ENCODE measurements at places on chromosomes 13 and 19.

DNA sequence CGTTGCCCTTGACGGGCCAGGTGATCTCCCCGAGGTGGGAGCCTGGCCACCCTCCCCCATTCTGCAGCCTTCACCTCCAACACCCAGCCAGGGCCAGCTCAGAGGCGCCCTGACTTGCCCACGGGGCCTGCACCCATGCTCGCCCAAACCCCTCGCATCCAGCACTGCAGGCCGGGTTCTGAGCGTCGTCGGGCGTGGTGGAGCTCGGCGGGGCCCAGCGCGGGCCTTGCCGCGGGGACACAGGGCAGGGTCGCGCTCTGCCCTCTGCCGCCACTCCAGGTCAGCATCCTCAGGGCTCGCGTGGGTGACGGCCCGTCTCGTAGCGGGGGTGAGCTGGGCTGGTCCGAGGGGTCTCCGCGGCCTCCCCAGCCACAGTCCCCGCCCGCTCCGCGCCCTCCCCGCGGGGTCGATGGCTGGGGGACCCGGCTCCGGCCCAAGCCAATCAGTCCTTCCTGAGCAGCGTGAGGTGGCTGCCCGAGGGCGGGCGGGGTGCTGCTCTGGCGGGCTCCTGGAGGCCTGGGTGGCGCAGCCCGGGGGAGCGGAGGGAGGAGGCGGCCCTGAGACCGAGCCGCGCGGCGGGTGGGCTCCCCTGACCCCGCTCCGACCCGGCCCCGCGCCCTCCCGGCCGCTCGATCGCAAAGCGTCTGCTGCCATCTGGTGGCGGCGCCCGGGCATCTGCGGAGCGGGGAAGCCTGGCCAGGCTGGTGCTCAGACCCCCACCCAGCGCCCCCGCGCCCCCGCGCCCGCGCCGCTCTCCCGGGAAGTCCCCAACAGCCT, 61.4 kb downstream of the CCNE1 start:
- DNase-seq, result peak; percentile 78

- no peak for DNase-seq
Measured at GRCh38 chr19:30452931-30453330, 80.7 kb downstream of the ZNF536 start.

DNA sequence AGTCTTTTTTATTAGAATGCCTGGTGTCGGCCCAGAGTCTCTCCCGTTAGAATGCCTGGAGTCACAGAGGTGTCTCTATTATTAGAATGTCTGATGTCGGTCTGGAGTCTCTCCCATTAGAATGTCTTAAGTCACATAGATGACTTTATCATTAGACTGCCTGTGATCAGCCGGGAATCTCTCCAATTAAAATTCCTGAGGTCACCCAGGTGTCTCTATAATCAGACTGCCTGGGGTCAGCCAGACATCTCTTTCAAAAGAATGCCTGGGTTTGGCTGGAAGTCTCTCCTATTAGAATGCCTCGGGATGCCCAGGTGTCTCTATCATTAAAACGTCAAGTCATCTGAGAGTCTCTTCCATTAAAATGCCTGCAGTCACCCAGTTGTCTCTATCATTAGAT, 1493.9 kb downstream of the UQCRFS1 start:
- DNase-seq, result no peak

DNA sequence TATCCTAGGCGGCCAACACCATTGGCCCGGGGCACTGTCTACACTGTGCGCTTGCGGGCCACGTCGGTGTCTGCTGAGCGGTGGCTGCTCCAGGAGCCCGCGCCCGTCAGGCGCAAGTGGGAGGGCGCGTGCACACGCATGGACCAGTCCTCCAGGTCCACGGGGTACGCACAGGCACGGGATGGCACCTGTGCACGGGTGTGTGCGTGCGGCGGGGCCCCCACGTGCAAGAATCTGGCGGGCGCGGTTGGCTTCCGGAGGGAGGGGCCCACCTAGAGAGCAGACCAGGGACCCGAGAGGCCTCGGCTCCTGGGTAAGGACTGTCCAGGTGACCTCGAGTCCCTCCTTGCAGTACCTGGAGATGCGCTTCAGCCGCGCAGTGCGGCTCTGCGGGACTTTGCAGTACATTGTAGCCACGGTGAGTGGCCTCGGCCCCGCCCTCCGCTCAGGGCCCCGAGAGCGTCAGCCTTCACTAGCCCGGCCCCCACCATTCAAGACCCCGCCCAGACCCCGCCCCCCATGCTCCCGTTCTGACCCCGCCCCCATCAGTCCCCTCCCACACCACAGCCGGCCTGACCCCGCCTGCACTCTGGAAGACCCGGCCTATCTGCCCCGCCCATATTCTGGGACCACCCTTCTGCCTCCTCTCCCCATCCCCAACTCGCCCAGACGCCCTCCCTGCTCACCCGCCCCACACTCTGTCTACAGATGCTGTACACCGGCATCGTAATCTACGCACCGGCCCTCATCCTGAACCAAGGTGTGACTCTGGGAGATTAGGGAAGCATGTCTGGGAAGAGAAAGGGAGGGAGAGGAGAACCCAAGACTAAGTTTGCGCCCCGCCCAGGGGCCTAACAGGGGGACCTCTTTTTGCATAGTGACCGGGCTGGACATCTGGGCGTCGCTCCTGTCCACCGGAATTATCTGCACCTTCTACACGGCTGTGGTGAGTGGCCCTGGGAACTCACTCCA, 2.3 kb downstream of the SLC5A5 start:
- DNase-seq, result peak; percentile 84

DNA sequence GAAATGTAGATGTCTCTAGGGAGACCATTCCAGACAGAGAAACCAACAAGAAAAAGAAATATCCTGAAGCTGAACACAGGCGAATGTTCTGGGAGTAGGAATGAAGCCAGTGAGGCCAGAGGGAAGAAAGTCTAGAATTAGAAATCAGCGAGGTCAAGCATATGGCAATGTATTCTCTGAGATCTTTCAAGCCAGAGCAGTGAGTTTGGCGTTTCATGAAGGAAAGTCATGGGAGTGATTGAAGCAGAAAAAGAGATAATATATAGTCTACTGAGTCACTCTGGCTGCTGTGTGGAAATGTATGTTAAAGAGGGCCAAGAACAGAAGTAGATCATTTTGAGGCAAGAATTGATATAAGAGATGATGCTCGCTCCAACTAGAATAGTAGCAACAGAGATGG, 576.0 kb downstream of the PCDH17 start:
- no peak for DNase-seq

- no peak for DNase-seq
Measured at GRCh38 chr19:52673014-52673413, 34.9 kb upstream of the ZNF83 start.

- no peak for DNase-seq
Measured at GRCh38 chr19:5250127-5250659, 90.4 kb downstream of the PTPRS start.

- peak; percentile 74 for DNase-seq
Measured at GRCh38 chr19:5578097-5578846, 10.5 kb upstream of the TINCR start.

All from CD4-positive, alpha-beta T cell treated with Interleukin-6 for 4 hours (primary cell).